ENCODE measurements at places on chromosomes 12 and 14.

GRCh38 chr12:5557906-5558305 is 126.0 kb downstream of the NTF3 start:
- no peak for DNase-seq

- no peak for DNase-seq
Observed at GRCh38 chr12:69981881-69982475, 157.0 kb downstream of the MYRFL start.

DNA sequence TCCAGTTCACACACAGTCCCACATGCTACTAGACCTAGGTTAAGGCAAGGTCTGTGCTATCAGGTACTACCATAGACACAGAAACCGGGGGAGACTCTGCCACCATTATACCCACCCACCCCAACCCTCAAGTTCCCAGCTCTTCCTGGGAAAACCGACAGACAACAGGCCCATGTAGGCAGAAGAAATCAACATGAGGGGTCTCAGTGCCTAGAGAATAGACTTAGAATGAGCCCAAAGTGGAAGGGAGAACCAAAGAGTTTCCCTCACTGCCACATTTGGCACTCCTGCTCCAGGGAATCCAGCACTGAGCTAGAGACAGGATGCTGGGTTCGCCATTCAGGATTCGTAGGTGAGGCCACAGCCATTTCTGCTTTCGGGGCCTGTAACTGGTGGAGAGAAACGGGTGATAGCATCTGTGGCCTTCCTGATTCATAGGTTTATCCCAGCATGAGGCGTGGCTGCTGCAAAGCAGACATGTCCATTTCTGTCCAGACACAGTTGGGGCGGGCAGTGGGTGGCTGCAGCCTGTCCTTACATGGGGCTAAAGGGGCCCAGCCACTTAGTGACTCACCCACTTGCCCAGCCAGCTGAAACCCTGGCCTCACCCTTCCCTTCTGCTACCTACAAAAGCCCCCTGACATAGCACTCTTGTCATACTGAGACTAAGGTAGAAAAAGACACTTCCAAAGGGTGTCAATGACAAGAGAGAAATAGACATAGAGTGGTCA is 69.4 kb downstream of the IRF2BPL start:
- DNase-seq = no peak

- DNase-seq = no peak
Observed at GRCh38 chr12:12726555-12727093, 9.5 kb downstream of the CDKN1B start.

DNA sequence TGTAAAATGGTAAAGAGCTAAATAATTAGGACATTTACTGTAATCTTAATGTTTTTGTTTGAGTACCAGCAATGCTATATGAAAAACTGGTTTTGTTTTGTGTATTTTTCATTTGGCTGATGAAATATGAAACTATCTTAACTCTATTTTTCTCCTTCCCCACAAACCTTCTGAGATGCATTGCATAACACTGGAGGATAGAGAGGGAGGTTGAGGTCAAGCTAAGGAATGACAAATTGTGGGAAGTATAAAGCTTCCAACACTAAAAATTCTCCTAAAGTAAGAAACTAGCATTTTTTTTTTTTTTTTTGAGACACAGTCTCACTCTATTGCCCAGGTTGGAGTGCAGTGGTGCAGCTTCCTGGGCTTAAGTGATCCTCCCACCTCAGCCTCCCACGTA is 31.5 kb upstream of the SRP54 start:
- DNase-seq = no peak

All from adrenal gland (tissue), 19 donors.